ENCODE measurements at places on chromosomes 6 and 20. TPM values are rescaled to one million over a fixed set of nuclear protein-coding genes. Genes with fewer than 3 reads are reported as not detected.

The THBS2 gene
- 194 TPM for total RNA-seq

The BMP2 gene
- 0.10 TPM for total RNA-seq

The SLC22A16 gene
- not detected for total RNA-seq

The PTCRA gene
- not detected for total RNA-seq

Data from MG63 (cell line).